ENCODE measurements at places on chromosomes 2 and 18. TPM values are rescaled to one million over a fixed set of nuclear protein-coding genes. Genes with fewer than 3 reads are reported as not detected.

Gene TUBA3E
- total RNA-seq: not detected

DNA sequence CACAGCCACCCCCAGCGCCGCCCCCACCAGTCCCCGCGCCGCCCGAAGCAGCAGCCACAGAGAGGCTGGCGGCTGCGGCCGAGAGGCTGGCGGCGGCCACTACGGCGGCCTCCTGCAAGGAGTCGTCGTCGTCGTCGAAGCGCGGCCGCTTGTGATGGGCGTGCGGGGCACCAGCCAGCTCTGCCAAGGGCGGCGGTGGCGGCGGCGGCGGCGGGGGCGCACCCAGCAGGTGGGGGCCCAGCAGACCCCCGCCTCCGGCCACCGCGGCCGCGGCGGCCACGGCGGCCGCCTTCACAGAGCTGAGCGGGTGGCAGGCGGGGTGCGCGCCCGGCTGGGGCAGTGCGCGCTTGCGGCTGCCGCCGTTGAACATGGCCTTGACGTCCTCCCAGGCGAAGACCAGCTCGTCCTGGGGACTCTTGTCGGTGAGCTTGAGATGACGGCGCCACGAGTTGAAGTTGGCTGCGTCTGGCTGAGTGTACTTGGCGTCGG is 3.3 kb downstream of the SKOR2 start:
- DNase-seq: no peak

DNA sequence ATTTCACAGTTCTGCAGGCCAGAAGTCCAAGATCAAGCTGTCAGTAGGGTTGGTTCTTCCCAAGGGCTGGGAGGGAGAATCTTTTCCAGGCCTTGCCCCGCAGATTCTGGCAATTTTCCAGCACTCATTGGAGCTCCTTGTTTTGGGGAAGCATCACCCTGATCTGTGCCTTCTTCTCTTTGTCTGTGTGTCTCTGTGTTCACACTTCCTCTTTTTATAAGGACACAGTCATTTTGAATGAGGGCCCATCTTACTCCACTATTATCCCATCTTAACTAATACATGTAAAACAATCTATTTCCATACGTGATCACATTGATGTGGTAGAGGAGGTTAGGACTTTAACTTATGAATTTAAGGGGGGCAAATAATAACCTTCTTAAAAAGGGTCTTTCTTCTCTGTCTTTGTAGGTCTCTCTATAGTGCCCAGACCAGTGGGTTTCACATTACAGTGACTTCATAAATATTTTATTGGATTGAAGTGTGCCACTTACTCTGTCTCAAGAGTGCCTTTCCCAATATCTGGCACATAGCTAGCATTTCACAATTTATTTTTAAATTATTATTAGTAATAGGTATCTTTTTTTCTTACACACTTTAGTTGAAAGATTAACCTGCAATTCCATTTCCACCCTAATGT is 68.9 kb upstream of the CBLN2 start:
- no peak for DNase-seq

GRCh38 chr2:97965116-97965515 is 30.6 kb downstream of the TMEM131 start:
- DNase-seq: no peak
